Stimulated activated CD8-positive, alpha-beta memory T cell treated with anti-CD3 and anti-CD28 coated beads, Interleukin-7, amount 100 ng/mL, for 4 hours (primary cell): ENCODE measurements at places on chromosomes 16 and 17.

DNA sequence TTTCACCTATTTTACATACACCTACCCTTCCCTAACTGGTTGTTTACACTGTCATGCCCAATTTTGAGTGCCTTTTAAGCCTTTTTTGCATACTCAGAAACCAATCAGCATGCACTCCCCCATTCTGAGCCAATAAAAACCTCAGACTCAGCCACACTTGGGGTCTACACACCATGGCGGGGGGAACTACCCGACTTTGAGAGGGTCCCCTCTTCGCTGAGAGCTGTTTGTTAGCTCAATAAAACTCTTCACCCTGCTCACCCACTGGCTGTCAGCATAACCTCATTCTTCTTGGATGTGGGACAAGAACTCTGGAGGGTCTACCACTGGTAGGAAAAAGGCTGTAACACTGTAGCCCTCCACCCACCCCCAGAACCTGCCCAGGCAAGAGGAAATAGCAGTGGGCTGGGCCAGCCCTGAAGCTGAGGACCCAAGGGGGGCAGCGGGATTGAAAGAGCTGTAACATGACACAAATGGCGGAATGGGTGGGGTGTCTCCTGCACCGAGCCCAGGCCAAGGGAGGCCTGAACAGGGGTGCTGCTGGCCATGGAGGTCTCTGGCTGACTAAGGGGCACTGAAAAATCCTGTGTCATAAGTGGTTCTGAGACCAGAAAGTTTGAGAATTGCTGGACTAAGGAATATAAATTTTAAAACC is 3.0 kb upstream of the FLYWCH2 start:
- no peak for DNase-seq

GRCh38 chr17:14866266-14866665 is 398.9 kb downstream of the PMP22 start:
- no peak for DNase-seq

DNA sequence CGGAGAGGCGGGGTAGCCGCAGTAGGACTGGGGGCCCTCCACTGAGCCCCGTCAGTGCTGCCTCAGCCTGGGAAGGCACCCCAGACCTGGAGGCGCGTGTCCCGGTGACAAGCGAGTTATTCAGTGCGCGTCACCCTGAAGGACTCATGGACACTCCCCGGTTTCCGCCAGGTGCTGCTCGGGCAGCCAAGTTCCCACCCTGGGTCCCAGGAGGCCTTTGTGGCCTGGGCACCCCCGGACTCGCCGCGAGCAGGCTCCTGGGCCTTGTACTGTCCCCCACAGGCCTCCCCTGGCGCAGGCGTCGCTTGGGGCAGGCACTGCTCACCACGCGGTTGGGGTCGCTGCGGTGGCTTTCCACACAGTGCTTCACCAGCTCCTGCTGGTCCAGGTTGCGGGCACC is 7.6 kb downstream of the RNF166 start:
- DNase-seq = no peak

DNA sequence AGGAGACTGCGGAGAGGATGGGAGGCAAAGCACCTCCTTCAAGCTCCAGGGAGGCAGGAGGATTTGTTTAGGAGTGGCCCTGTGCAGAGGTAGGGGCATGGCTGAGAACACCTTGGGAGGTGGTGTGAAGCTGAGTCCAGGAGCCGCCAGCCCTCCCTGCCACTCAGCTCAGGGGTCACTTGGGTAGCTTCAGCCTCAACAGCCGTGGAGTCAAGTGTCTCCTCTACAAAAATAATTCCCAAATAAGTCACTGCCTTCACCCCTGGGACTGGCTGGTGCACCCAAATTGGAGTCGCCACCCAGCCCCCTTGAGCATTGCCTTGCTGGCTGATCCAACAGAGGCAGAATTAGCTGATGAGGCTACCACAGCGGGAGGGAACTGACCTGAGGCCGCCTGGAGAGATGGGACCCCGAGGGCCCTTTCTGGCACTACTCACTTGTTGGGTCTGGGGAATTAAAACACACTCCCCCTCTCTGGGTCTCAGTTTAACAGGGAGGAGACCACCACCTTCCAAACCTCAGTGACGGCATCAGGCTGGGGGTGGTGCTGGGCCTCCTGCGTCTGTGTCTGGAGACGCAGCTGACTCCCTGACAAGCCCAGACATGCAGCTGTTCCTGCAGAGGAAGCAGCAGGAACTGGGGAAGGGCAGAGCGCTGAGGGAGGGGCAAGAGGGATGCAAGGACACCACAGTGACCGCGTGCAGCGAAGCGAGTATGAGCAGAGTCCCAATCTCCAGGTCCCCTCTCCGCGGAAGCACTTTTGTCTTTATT is 87.9 kb upstream of the TOB1 start:
- no peak for DNase-seq

DNA sequence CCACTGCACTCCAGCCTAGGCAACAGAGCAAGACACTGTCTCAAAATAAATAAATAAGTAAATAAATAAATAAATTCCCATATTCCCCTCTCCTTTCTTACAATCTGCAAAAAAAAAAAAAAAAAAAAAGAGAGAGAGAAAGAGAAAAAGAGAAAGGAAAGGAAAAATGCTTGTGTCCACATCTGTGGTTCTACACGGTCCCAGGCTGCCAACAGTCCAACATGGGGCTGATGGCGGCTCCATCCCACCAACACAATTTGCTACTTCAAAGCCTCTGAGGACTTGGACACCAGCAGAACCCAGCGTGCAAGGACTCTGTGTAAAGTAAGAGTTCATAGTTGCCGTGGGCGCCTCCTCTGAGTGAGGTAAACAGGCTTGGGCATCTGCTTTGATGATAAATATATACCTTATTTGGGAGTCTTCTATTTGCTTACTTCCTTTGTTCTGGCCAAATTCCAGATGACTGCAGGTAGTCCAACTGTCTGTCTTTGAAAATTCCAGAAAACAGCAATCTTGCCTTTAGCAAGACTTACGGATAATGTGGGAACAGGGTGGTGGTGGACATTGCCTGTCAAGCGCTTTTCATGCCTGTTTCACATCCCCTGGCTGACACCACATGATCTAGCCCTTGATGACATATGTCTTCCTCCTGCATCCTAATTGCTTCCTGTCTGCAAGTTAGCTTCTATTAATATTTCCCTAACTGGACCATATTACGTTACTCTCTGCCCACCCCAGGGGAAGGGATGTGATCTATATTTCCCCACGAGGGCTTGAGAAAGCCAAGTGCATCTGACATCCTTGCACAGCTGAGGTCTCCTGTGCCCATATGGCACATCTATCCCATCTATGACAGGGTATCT is 10.1 kb downstream of the LITAF start:
- DNase-seq = no peak

GRCh38 chr17:60583008-60583407 is 17.0 kb upstream of the PPM1D start:
- no peak for DNase-seq

DNA sequence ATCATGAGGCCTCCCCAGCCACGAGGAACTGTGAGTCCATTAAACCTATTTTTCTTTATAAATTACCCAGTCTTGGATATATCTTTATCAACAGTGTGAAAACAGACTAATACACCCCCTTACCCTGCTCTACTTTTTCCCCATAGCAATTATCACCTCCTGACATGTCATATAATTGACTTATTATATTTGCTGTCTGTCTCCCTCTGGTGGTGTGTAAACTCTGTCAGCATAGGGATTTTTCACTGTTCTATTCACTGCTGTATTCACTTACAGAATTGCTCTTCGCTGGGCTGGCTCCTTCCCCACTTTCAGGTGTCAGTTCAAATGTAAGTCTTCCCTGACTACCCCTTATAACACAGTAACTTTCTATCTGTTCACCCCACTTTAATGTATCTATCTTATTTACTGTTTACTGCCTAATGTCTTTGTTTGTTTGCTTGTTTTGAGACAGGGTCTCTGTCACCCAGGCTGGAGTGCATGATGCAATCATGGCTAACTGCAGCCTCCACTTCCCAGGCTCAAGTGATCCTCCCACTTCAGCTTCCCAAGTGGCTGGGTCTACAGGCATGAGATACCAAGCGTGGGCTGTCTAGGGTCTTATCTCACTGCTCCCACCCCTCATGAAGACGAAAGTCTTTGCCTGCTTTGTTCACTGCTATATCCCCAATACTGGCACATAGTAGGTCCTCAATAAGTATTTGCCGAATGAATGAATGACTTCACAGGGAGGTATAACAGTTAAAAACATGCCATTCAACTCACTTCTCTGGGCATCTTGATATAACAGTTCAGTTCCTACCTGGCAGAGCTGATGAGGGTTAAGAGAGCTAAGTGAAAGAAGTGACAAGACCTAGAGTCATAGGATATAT is 52.4 kb upstream of the CDH3 start:
- DNase-seq = no peak

DNA sequence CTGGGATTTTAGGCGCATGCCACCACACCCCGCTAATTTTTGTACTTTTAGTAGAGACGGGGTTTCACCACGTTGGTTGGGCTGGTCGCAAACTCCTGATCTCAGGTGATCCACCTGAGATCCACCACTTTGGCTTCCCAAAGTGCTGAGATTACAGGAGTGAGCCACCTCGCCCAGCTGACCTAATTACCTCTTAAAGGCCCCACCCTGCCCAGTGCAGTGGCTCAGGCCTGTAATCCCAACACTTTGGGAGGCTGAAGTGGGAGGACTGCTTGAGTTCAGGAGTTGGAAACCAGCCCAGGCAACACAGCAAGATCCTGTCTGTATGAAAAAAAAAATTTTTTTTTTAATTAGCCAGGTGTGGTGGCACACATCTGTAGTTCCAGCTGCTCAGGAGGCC is 2.9 kb upstream of the COASY start:
- no peak for DNase-seq
